ENCODE measurements at places on chromosomes 1 and 21.

DNA sequence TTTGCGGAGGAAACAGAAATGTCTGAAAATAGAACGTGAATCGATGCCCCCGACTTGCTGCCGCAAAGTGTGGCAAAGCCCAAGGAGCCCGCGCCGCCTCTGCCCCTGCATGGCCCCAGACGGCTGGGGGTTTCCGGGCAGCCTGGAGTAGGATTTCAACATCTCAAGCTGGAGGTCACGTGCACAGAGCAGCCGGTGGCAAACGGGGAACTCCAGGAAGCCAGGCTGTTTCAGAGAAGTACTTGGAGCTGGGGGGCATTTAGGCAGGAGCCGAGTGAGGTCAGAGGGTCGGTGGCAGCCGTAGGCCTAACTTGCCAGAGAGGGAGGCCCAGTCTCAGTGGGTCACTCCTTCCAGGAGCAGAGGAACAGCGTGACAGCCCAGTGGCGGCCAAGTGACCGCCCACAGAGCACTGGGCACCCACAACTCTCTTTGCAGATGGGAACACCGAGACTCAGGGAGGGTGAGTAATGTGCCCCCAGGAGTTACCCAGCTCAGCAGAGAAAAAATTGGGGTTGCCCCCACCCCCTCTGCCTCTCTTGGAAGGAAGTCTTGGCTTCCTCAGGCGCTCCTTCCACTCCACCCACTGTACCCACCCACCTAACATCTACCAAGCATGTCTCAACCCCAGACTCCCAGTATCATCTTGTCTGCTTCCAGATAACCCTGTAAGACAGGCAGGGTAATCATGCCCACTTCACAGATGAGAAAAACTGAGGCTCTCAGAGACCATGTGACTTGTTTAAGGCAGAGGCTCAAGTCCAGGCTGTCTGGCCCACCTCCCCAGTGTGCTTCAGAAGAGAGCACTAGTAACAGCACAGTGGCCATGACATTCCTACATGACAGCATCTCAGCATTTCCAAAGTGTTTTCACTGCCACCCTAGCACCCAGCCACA is 179.4 kb downstream of the HIVEP3 start:
- DNase-seq = peak; percentile 78

DNA sequence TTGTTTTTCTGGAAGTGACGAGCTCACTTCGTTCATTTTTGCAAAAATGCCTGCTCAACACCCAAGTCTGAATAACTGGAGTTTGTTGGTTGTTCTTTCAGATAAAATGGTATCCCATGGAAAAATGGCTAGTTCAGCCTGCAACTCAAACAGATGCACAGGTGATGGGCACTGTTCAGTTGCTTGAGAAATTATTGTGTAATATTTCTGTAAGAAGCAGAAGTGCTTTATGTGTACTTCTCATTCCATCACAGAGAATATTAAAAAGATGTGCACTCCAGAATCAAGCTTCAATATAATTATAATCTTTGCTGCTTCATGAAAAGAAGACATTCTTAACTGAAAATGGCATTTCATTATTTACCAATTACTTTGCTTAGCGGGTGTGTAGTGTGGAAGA is 9.1 kb downstream of the SYT2 start:
- DNase-seq = no peak

GRCh38 chr1:229349463-229350385 is 6.9 kb upstream of the CCSAP start:
- DNase-seq = no peak

- DNase-seq = no peak
Measured at GRCh38 chr1:203204756-203205155, 18.3 kb upstream of the CHI3L1 start.

DNA sequence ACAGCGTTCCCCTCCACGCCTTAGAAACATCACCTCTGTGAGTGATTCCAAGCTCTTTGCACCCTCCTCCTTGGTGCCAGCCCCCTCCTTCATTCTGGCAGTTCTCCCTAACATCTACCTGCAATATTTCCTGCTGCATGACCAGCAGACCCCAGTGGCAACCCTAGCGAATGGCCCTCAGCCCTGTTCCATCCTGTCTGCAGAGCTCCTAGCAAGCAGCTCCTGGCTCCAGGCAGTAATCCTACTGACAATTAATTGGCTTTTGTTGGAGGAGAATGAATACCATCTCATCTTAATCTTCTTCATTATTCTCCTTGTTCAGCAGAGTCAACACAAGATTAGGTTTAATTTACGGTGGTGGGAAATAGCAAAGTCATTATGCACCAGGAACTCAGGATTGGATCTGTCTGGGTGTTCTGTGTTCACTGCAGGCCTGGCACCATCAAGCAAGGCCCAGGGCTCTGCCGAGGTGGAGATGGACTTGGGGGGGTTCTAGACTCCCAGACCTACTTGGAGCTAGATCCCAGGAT is 12.4 kb downstream of the FBXO2 start:
- no peak for DNase-seq

DNA sequence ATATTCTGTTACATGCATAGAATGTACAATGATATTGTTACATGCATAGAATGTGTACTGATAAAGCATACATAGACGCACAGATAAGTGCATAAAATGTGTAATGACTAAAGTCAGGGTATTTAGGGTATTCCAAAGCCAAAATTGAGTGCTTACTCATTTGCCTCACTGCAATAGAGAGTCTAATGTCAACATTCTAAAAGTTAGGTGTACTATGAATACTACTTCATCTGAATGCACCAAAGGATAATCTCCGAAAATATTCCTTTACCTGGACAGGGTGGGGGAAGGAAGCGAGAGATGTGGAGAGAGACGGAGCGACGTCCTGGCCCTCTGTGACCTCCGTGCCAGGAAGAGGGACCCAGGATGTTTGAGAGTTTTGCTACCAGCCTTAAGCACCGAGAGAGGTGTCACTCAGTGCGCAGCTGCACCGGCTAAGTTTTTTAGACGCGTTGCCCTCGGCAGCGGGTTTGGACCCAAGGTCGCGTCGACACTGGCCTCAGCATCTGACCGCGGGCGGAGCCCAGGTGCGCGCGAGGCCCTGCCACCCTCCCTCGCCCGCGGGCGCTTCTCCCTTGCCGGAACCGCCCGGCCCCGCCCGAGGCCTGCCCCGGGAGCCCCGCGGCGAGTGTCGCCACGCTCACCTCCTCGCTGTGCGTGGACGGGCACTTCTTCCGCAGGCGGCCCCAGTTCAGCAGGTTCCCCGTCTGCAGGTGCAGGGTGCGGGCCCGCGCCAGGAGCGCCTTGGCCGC is 660 bp downstream of the GCLM start:
- no peak for DNase-seq

DNA sequence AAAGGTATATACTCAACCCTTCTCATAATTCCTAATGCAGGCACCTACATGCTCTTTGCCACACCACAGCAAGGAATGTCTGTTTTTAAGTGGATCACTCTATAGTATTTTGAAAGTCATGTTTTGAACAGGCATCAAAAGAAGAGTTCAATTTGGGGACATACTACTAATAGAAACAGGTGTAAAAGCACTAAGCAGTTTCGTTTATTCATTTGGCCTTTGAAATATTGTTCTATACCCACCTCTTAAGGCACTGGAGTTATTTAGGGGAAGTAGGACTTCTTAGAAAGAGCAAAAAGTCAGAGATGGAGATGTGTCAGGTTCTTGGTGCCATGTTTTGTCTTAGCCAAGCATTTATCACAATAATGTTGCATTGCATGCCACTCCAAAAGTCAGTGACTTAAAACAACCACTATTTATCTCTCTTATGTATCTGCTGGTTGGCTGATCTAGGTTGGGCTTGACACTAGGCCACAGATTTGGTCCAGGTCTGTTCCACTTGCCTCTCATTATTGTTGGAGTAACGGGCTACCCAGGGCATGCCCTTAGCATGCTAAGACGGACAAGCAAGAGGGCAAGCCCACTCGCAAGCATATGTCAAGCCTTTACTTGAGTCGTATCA is 107.5 kb downstream of the RGL1 start:
- DNase-seq = no peak

DNA sequence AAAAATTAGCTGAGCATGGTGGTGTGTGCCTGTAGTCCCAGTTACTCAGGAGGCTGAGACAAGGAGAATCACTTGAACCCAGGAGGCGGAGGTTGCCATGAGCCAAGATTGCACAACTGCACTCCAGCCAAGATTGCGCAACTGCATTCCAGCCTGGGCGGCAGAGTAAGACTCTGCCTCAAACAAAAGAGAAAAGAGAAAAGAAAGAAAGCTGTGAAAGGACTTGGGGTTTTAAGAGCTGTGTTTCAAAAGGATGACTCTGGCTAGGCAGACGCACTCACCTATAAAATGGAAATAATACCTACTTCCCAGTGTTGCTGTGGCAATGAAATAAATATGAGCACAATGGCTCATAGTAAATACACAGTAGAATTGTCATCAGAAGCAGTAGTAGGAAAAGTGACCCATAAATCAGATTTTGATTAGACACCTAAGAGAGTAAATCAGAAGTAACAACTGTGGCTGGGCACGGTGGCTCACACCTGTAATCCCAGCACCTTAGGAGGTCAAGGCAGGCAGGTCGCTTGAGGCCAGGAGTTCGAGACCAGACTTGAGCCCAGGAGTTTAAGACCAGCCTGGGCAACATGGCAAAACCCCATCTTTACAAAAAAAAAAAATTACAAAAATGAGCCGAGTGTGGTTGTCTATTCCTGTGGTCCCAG is 45.9 kb upstream of the PUM1 start:
- DNase-seq = peak; percentile 63

- DNase-seq = no peak
Measured at GRCh38 chr1:113899111-113899510, 5.5 kb downstream of the AP4B1 start.

DNA sequence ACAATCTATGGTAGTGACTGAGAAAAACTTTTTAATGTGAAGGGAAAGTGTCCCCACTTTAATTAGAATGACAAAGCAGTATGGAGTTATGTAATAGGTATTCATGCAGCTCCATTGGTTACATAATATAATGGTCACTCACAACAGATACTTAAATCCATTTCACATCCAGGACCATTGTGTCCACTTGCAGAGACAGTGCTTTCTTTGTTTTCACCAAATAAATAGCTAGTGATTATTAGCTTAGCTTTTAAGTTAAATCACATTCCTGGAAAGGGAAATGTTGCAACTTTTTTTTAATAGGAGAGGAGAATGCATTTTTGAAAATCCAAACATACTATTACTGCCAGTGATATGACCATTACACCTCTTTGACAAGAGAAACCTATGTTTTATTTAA is 22.9 kb downstream of the RGL1 start:
- DNase-seq = no peak

DNA sequence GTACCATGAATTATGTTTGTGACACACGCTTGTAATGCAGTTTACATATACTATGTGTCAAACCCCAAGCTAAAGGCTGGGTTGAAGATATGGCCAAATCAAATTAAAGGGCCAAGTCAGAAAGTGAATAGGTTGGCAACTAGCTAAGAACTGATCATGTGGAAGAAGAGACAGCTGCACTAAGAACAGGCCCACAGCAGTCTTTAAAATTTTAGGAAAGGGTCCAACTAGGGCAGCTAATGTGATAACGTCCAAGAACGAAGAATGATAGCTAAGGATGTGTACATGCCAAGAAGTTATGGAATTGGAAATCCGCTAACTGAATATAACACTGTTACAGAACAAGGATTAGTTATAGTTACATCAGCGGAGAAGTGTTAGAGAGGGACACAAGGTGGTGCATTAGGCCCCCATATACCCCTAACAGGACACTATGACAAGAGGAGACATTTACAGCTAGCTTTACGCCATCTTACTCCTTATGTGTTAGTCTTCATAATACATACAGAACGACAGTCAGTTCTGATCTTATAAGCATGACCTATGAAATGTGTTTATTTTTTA is 6.5 kb upstream of the RNF2 start:
- DNase-seq = no peak

- no peak for DNase-seq
Measured at GRCh38 chr1:234865171-234866006, 255.4 kb upstream of the IRF2BP2 start.

GRCh38 chr1:48817505-48818114 is 40.9 kb upstream of the BEND5 start:
- peak; percentile 44 for DNase-seq

DNA sequence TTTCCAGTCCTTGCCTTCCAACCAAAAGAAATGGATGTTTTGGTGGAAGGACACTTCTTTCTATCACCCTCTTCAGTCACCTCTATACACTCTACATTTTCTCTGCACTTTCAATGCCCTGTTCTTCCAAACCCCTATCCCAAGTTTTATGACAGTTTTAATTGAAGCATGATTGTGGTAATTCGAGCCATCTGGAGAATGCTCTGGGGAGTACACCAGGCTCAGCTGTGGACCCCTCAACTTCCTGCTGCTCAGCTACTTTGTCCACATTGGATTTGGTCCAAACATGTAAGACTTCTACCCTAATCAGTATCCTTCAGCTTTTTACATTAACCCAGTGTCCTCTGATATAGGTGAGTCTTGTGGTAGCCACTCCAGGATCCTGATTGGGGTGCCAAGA is 129.6 kb downstream of the SYT2 start:
- peak; percentile 84 for DNase-seq

GRCh38 chr1:57424231-57425027 is 569 bp upstream of the DAB1 start:
- peak; percentile 59 for DNase-seq

DNA sequence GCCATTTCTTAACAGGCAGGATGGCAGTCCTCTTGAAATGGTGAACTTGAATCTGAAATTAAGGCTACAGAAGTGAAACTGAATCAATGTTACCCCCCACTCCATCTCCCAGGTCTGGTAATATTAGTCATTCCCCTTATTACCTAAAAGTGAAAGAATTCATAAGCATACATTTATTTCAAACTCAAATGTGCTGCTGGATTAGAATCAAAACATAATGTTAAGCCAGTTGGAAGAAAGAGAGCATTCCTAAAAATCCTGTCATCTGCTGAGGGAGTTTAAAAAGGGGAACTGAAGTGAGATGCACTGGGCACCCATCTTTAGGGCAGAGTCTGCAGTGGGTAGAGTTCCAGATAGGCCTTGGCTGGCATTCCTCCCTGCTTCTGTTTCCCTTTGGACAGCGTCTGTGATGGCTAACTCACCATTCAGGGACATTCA is 17.4 kb downstream of the KIAA0319L start:
- peak; percentile 71 for DNase-seq

DNA sequence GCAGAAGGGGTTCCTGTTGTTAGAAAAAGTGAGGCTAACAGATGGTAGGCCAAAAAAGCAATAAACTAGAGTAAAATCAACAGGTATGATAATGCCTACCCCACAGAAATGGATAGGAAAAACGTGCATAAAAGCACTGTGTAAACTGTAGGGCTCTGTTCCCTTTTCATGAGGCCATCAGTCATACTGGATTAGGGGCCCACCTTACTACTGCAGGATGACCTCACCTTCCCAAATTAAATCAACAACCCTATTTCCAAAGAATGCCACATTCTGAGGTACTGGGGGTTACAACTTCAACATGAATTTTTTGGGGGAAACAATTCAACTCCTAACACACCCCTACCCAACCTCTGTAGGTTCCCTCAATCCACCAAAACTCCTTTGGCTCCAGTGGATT is 54.9 kb downstream of the KIAA1614 start:
- DNase-seq = no peak

GRCh38 chr1:18283601-18284385 is 176.2 kb downstream of the IGSF21 start:
- DNase-seq = no peak

Measured in fibroblast of skin of right quadriceps (primary cell).